ENCODE measurements at places on chromosomes 16 and 17. TPM values are rescaled to one million over a fixed set of nuclear protein-coding genes. Genes with fewer than 3 reads are reported as not detected.

The KLHL10 gene
- 0.29 TPM for total RNA-seq

The PLD2 gene
- total RNA-seq: 33.4 TPM

The ABCC12 gene
- total RNA-seq: not detected

The MT1A gene
- 4.9 TPM for total RNA-seq

The USP31 gene
- 15.9 TPM for total RNA-seq

The KRT40 gene
- not detected for total RNA-seq

The ARHGAP44 gene
- total RNA-seq: 41.2 TPM

The ARL5C gene
- not detected for total RNA-seq

The PTX4 gene
- not detected for total RNA-seq

The GUCY2D gene
- total RNA-seq: 2.6 TPM

The ACSM5 gene
- total RNA-seq: 4.5 TPM

The CLEC18C gene
- not detected for total RNA-seq

The KRT28 gene
- not detected for total RNA-seq

The EPX gene
- not detected for total RNA-seq

The HSD11B2 gene
- 2.2 TPM for total RNA-seq

The CLEC16A gene
- 36.9 TPM for total RNA-seq

DNA sequence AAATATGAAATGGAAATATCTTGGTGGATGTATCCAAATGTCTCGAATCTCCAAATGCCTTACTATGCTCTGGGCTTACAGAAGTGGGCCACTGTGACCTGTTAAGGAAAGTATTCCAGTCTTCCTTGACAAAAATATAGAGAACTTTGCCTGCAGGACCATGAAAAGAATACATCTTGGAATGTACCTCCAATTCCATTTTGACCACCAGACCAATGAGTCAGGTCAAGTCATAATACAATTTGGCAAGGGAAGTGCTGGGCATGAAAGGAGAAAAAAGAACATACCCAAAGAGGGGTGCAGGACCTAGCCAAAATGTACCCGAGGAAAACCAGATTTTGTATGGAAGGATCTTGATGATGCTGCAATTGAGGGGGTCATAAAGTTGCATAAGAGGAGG, 1153.7 kb upstream of the GOT2 start:
- DNase-seq: no peak

GRCh38 chr17:39151943-39152818, 744 bp upstream of the PLXDC1 start:
- DNase-seq: no peak

- DNase-seq: no peak
Measured at GRCh38 chr17:81454473-81454872, 58.1 kb downstream of the ACTG1 start.

- DNase-seq: peak; percentile 52
Measured at GRCh38 chr16:89345642-89346150, 128.2 kb downstream of the ZNF778 start.

DNA sequence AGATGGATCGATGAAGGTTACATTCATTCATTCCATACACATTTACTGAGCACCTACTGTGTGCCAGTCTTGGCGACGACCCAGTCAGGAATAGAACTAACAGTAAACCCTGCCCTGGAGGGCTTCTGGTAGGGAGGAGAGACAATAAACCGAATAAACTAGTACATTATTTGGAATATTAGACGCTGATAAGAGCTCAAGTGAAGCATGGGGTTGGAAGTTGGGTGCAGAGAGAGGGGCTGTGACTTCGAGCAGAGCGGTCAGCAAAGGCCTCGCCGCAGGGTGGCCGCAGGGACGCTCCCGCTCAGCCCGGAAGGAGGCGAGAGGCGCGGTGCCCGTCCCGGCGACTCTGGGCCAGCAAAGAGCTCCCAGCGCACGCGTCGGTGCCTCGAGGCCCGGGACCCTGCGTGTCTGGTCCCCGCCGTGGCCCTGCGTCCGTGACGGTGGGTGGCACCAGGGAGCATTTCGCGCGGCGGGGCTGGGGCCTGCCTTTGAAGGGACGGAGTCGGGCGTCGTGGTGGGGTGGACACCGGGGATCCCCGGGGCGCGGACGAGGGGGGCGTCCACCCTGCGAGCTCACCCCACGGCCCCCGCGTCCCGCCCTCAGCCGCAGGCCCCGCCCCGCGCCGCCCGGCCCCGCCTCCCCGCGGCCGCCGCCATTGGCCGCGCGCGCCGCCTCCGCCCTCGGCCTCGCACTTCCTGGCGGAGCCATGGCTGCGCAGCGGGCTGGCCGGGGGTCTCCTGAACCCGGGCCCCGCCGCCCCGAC, at the start of gene KLHL36:
KLHL36 (plus strand) TSS at position 684 of the 767 bp plus-strand sequence. CDS start 2,357 bp downstream, outside the sequence.
- DNase-seq: peak; percentile 87

DNA sequence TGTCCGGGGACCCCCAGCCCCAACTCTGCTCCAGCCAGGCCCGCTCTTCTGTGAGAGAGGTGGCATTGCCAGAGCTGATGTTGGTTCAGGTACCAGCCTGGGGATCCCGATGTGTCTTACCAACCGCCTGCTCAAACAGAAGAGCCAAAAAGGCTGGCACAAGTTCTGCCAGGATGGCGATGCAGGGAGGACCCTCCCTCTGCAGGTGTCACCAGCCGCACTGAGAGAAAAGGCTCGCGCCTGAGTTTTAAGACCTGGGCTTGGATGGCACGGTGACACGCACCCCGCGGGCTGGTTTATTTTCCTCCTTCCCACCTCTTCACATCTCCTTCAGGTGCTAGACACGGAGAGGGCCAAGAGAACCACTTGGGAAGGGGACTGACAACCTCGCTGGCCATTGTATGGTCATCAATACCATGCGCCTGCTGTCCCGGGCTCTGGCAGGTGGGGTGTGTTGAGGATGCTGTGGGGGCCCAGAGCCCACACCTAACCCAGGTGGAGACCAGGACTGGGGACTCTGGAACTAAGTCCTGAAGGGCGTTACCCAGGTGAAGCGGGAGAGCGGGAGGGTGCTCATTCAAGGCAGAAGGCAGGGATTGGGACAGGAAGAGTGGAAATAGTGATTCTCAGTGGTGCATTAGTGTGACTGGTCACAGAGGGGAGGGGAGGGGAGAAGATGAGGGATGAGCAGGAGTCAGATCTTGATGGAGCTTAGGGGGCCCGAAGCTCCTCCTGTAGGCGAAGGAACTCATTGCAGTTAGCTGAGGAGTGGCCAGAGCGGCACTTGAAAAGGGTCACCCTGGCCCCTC, 16.3 kb downstream of the FOXJ1 start:
- DNase-seq: no peak

DNA sequence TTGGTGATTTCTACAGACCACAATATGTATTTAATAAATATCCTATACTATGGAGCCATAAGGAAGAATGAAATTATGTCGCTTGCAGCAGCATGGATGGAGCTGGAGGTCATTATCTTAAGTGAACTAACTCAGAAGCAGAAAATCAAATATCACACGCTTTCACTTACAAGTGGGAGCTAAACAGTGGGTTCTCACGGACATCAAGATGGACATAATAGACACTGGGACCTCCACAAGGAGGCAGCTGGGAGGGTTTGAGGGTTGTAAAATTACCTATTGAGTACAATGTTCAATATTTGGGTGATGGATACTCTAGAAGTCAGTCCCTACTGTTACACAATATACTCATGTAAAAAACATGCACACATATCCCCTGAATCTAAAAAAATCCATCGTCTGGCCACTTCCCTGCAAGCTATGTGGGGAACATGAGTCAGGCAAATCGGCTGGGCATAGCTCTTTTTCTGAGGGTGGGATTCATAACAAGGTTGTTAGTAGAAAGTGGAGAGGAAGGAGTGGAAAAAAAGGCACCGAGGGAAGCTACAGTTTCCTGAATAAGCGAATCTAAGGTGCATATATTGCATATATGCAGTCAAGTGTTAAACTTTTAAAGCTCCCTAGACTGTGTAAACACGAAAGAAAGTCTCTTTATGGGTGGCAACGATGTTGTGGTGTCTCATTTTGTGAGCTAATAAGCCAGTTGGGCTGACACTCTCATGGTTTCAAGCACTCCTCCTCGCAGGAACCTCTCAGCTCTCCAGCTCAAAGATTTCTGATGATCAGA, 135.2 kb upstream of the CPHXL start:
- DNase-seq: no peak

DNA sequence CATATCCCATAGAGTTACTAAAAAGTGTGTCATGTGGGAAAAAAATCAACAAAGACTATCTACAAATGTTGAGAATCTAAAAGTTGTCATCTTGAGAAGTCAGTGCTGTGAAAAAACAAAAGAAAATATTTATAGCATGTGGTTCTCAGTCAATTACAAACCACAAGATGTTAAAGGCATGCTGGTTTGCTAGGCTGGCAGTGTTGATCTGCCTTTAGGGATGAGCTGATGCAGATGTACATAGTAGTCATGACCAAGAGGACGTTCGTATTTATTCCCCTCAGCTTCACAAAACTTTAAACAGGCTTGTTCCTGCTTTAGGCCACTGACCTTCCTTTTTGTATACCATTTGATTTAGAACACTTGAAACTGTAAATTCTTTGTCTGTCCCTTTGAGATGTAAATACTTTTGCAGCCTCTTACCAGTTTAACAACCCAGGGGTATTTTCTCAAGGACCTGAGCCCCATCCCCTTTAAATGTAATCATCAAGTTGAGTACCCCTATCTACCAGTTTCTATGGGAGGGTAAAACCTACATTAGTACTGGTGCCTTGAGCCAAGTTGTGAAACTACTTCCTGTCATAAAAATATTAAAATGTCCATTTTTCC, 446.6 kb downstream of the KCNJ18 start:
- no peak for DNase-seq

DNA sequence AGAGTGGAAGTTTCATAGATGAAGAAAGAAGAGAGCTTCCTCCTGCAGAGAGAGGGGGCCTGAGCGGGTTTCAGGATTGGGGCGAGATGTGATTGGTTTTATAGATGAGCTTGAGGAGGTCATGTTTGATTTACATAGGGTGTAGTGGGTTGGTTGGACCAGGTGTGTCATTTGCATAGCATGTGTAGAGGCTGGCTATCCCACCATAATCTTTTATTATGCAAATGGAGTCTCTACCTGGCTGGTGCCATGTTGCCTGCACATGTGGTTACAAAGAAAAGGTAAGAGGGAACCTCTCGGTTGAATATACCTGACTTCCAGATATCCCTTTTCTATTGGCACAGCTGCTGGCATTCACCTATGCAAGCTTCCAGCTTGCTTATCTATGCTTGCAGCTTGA, 228.1 kb downstream of the BCAS3 start:
- no peak for DNase-seq

- DNase-seq: peak; percentile 23
Measured at GRCh38 chr17:58313815-58314705, 14.5 kb downstream of the TSPOAP1 start.

DNA sequence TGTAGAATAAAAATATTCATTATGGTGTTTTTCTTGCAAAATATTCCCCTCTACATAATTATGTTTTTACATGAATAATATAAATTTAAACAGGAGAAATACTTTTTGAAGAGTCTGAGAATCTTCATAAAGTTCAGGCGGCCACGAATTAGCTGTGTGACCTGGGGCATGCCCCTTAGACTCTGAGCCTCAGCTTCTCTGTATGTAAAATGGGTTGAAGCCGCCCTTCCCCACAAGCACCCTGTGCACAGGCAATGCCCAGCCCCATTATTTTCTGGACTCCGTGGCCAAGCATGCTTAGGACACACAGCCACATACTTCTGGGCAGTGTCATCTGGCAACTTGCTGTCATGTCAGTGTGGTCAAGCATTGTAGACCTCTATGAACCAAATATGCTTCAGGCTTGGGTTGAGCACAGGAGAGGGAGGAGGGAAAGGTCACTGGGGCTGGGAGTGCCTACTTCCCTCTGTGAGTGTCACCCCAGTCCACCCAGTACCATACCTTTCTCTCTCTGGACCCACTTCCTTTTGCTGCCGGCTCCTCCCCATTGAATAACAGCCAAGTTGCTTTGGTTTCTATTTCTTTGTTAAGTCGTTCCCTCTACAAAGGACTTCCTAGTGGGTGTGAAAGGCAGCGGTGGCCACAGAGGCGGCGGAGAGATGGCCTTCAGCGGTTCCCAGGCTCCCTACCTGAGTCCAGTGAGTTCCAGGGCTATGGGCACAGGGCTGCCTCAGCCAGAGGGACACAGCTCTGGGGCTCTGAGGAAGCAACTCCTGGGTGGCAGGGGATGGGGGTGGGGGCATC, at the start of gene LGALS9:
LGALS9 (plus strand) TSS at position 582 of the 804 bp plus-strand sequence; CDS start at position 660, 78 bp downstream.
- no peak for DNase-seq

- no peak for DNase-seq
Measured at GRCh38 chr16:80915079-80915450, 91.6 kb downstream of the CMC2 start.

- no peak for DNase-seq
Measured at GRCh38 chr17:7123844-7124243, 9.2 kb upstream of the ASGR2 start.

GRCh38 chr17:65057531-65058090, 1.1 kb upstream of the GNA13 start:
- DNase-seq: no peak

DNA sequence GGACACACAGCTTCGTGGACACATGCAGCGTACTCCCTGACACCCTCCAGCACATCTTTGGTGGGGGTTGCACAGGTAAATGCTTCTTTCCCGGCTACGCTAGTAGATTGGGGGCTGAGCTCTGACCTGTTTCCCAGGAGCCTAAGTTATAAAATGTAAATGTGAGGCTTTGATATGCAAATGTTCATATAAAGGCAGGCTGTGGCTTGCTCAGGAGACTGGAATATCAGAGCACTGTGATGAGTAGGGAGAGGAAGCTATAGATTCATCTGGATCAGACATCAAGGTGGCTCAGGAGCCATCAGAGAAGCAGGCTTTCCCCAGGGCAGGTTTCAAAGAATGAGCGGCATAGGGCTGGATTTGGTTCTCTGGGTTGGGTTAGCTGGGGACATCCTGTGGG, 3.4 kb upstream of the ETV4 start:
- no peak for DNase-seq

DNA sequence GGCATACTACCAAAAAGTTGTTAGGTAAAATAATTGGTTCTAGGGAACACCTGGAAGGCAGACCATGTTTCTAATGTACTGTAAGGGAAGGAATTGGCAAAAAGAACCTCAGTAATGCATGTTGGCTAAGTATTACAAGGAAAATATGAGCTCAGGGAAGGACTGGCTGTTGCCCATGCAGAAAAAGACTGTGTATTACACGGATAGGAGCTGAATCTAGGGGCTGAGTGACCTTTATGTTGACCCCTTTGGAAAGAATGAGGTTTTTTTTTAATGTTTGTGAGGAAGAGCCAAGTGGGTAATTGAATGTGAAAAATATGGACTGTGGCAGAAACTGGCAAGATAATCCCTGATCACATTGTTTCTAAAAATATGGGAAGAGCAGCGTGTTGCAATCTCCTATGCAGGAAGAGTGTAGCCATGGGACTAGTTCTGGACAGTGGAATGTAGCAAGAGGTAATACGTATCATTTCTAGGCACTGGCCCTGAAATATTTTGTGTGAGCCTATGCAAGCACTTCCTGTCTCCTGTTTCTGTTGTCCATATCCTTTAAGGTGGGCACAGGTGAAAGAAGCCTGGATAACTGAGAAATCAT, 95.1 kb upstream of the CNTNAP4 start:
- DNase-seq: no peak

- no peak for DNase-seq
Measured at GRCh38 chr16:78659668-78660217, 560.3 kb downstream of the WWOX start.

- peak; percentile 80 for DNase-seq
Measured at GRCh38 chr16:73058616-73059409, 10.9 kb upstream of the ZFHX3 start.
